ENCODE measurements at places on chromosomes 2 and 18. TPM values are rescaled to one million over a fixed set of nuclear protein-coding genes. Genes with fewer than 3 reads are reported as not detected.
A peak's percentile ranks its signal among the peaks of the same experiment; 100 is the strongest.

GCG gene
- total RNA-seq, result not detected

CIB4 gene
- not detected for total RNA-seq

KYNU gene
- not detected for total RNA-seq

DNA sequence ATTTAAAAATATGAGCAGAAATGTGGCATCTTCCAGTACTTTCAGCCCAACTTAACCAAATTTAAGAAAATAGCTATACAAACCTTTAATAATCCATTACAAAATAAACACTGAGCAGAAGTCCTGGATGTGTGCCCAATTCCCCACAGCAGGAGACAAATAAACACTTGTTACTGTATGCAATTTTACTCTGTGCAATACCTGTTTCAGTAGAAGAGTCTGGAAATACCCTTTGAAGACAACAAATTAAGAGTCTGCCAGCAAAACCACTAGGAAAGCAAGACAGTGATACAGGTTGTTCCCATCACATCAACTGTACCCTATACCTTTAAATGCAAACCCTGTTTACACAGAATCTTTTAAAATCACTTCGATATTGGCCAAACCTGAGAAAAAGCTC is 41.4 kb upstream of the RNU4ATAC start:
- peak; percentile 13 for DNase-seq

- DNase-seq, result no peak
Measured at GRCh38 chr2:231008131-231008530, 12.2 kb downstream of the SPATA3 start.

DNA sequence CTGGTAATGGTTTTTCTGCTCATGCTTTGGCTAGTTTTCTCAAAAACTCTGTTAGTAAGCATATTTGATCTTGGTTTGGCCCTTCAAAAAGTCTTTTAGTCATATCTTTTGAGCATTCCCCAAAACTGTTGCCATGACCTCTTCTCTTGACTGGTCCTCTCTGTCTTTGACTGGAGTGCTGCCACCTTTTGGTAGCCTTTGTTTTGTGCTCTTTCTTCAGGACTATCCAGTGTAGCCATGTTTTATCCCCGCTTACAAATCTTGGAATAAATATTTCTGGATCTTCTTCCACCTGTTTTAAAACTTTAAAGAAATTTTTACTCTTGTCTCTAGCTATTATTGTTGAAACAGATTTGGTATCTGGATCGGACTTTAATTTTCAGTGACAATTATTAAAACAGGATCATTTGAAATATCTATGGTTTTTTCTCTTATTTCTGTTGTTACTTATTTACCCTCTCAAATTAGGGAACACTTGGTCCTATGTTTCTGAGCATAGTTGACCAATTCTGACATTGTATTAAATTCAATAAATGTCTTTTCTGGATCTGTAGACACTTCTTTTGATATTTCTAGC is 965 bp upstream of the ELOA2 start:
- peak; percentile 64 for DNase-seq

DNA sequence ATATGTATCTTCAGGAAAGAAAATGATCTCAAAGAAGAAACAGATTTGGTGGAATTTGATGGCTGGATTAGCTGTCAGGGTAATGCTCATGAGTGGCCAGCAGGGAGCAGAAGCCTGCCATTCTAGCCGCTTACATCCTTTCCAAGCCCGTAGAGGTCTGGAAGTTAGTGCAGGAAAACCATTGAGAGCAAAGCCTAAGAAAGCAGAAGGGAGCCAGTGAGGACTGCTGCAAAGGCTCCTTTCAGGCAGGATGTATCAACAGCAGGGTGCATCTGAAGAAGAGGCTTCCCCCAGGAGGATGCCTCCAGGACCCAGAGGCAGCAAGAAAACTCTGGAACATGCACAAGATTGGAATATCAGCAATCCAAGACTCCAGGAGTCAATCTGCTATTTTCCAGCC is 22.9 kb upstream of the LBH start:
- DNase-seq, result peak; percentile 84

Measured in dermis blood vessel endothelial cell (primary cell).